ENCODE measurements at places on chromosomes 7 and 10.

DNA sequence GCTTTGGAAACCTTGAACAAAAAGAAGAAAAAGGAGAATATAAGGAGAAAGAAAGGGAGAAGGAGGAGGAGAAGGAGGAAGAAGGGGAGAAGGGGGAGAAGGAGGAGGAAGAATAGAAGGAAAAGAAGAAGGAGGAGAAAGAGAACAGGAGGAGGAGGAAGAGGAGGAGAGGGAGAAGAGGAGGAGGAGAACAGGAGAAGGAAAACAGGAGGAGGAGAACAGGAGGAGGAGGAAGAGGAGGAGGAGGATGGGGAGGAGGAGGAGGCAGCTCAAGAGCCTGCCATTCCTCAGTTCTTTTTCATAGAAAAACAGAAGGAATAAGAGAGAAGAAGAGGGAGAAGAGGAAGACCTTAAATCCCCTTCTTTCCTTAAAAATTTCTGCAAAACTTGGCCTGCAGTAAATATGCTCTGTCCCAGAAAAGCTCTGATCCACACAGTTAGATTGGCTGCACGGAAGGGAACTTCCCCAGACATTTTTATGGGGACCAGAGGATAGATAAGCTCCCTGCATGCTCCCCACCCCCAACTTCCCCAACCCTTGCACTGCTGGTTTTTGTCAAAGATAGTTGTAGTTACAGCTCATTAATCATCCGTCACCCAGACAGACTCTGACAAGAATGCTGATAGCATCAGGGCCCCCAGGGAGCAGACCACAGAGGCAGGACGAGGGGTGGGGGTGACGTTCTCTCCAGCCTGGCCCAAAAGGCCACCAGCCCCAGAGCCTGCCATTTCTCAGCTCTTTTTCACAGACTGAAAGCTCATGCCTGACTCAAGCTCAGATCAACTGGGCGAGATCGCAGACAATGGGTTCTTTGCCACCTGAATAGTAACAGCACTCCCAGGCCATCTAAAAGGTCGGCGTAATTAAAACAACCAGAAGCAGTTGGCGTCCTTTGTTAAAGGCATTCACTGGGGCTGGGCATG lies 34.5 kb upstream of the LYZL1 start:
- DNase-seq, result peak; percentile 51

DNA sequence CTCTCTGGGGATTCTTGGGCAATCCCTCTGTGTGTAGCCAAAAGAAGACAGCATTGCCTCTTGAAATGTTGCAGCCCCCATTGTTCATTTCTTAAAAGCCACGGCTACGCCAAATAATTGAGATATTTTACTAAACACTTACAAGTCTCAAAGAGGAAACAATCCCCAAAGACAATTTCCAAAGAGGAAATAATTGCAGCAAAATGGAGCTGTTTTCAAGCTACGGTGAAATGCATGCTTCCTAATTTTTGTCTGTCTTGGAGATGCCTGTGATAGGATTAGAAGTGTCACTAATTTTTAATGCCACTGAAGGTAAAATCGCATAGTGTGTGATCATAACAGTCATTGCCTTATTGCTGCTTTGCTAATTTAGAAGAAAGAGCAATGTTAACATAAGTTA lies 72.9 kb upstream of the NAMPT start:
- no peak for DNase-seq

DNA sequence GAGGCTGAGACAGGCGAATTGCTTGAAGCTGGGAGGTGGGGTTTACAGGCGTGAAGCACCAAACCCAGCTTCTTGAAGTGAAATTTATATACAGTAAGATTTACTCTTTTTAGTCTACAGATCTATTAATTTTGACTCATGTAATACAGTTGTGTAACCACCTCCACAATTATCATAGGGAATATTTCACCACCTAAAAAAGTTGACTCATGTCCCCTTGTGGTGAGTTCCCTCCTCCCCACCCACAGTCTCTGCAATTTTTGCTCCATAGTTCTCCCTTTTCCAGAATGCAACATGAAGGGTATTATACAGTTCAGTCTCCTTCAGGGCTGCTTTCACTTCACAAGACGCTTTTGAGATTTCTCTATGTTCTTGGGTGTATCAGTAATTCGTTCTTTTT lies 156.8 kb downstream of the FAM107B start:
- DNase-seq, result no peak

DNA sequence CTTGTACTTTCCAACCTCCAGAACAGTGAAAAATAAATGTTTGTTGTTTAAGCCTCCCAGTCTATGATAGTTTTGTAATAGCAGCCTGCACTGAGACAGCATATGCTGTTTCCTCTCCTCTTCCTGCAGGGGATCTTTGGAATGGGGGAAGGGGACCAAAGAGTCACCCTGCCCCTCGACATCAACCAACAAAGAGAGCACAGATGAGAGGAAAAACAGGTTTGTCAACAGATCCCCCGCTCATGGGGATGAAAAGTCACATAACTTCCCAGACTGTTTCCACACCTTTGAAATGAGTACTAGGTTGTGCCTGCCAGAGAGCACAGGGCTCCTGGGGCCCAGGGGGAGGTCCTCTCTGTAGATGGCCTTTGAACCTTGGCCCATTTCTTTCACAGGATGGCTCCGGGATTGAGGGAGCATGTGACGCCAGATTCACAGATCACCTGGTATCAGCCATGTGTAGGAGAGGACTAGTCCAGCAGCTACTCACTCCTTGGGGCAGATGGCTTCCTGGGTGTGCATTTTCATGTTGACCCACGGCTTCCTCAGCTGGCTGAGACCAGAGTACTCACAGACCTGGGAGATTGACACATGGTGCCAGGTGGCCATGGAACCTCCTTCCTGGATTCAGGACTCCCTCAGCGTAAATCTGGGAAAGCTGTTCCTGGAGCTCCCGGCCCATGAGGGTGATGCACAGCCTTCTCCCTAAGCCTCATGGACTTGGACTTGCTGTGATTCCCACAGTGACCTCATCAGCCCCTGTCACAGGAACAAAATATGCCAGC lies 125.6 kb downstream of the CXCL12 start:
- no peak for DNase-seq

GRCh38 chr7:82389876-82390275 lies 53.7 kb downstream of the CACNA2D1 start:
- DNase-seq, result no peak

- no peak for DNase-seq
Observed at GRCh38 chr7:89731751-89732445, 422.4 kb upstream of the STEAP1 start.

GRCh38 chr10:95306851-95307250 lies 16.0 kb upstream of the PDLIM1 start:
- no peak for DNase-seq

- no peak for DNase-seq
Observed at GRCh38 chr10:103763374-103764202, 91.8 kb downstream of the SH3PXD2A start.

GRCh38 chr7:116738378-116738777 lies 66.4 kb downstream of the MET start:
- no peak for DNase-seq

DNA sequence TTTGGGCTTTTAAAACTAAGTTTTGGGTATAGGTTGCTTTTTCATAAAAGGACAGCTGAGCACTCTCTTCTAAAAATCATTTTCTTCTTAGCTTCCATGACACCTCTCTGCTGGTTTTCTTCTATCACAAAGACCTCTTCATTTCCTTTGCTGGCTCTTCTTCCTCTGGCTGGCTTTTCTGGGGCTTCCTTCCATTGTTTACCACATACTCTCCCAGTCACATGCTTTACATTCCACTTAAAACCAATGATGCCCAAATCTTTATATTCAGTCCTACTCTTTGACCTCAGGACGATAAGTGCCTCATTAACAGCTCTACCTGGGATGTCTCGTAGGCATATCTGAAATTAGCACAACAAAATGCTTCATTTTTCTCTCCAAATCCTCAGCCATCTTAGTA lies 26.8 kb downstream of the FAM133B start:
- no peak for DNase-seq
